ENCODE measurements at places on chromosomes 1 and 21.
A peak's percentile ranks its signal among the peaks of the same experiment; 100 is the strongest.

- DNase-seq: no peak
Measured at GRCh38 chr1:237685551-237685950, 205.2 kb downstream of the ZP4 start.

- DNase-seq: no peak
Measured at GRCh38 chr1:61337981-61338848, 255.9 kb downstream of the NFIA start.

- no peak for DNase-seq
Measured at GRCh38 chr1:97314685-97315084, 593.1 kb downstream of the PTBP2 start.

GRCh38 chr1:116310180-116310579 is 62.9 kb upstream of the ATP1A1 start:
- DNase-seq: no peak

DNA sequence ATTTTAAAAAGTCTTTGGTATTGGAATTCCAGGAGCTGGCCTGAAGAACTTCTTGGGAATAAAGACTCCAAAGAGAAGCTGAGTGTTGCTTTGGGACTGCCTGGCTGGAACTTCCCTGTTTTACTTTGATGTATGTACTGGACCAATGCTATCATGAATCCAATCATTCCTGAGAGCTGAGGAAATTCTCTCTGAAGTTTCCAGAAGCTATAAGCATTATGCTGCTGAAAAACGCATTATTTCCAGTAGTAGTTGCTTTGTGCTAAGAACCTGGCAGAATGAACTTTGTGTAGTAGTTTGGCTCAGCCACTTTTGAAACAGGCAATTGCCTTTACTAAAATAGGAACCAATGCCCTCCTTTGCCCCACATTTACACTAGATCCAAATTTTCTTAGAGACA is 260.7 kb downstream of the HLX start:
- no peak for DNase-seq

DNA sequence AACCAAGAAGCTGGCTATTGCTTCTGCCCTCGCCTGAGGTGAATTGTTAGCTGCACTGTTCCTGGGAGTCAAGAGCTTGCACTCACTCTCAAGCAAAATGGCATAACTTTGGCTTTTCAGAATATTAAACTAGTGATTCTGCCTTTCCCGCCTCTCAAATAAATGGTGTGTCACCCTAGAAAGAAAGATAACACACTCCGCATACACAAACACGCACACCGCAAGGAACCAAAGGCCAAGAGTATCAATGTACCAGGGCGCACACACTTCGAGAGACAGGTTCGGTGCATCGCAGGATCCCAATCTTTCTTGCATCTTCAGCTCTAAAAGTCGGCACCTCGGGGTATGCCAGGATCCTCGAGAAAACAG is 470 bp upstream of the RTCA start:
- no peak for DNase-seq

- DNase-seq: no peak
Measured at GRCh38 chr1:59484096-59484495, 187.2 kb downstream of the FGGY start.

DNA sequence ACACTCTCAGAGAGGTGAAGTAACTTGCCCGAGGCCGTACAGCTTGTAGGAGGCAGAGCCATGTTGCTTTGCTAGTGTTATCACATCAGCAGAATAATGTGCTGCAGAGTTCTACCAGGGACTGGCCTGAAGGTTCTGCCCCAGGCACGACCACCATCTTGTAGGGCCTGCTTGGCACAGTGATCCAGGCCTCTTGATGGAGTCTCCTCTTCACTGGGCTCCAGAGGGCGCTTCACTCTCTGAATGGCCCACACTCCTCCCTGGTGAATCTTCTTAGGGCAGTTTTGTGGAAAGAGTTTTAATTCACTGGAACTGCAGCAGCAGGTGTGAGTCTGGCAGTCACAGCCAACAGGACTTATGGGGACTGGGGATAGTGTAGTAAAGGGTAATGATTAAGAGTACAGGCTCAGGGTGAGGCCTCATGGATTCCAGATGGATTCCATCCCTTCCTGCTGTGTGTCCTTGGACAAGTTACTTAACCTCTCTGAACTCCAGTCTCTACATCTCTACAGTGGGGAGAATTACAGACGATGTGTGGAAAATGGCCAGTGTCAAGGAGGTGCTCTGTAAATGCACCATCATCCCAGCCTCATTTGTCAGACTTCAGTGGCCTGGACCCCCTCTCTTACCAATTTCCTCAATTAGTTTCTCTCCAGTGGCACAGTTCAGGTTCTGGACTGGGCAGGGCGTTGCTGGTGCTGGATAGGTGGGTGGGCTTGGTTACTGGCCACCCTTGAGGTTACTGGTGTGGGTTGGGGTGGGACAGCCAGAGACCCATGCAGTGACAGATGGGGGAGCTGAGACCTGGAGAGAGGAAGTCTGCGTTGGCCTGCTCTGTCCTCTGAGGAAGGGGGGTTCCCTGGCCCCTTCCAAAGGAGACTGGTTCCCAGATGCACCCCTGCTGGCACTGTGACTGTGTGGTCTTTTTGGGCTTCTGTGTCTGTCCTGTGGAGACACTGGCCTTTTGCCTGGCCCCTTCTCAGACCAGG is 45.9 kb upstream of the CSF3R start:
- DNase-seq: no peak

DNA sequence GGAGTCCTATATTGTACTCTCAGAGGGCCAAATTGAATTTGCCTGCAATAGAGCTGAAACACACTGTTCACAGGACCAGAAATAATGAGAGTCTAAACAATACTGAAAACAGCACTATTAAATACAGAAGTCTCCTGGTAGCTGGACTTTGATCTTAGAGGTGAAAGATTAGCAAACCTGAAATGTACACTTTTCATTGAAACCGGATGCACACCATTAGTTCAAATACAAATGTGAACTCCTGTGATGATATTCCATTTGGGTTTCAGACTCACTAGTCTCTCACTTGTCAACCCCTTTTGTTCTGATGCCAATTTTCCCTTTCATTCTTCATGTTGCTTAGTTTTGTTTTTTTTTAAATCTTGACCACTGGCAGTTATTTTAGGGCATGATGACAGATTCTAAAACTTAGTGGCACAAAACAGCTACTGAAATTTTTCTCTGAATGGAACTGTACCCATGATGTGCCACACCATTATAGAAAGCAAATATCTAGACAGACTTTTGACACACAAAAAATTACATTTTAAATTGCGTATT is 5.9 kb upstream of the TNFSF4 start:
- no peak for DNase-seq

DNA sequence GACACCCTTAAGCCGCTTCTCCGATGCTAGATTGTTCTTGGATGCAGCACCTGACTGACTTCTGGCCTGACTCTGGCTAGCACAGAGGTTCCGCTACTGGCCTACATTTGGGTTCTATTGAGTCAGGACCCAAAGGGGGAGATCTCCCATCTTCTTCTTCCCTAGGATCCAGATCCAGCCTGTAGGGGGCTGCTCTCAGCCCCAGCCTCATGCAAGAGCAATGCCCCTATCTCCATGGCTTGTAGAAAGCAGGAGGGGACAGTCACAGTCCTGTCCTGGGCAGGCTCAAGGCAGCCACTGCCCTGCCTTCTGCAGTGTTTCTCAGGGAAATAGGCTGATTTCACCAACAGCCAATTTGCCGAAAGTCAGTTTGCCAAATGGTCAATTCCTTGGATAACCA is 6.3 kb upstream of the ADAR start:
- no peak for DNase-seq

- peak; percentile 60 for DNase-seq
Measured at GRCh38 chr1:156656806-156657740, 15.2 kb downstream of the BCAN start.

- DNase-seq: no peak
Measured at GRCh38 chr21:36555199-36555800, 75.4 kb upstream of the CLDN14 start.

DNA sequence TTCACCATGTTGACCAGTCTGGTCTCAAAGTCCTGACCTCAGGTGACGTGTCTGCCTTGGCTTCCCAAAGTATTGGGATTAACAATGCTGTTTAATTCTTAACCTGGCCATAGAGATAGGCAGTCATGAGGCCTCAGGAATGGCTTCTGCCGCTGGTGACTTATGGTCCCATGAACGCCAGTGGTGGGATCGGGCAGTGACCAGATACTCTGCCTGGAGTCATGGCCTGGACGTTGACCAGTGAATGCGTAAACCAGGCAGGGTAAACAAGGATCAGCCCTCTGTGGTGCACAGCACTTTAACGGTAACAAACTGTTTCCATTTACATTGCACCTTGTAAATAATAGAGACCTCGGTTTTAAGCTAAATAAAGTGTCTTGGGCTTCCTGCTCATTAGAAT is 23.0 kb downstream of the MTARC1 start:
- DNase-seq: no peak

GRCh38 chr1:175443332-175443731 is 250.8 kb upstream of the KIAA0040 start:
- DNase-seq: no peak

Data from activated CD8-positive, alpha-beta memory T cell treated with anti-CD3 and anti-CD28 coated beads for 4 hours (primary cell).